RKO (cell line): ENCODE measurements at places on chromosomes 6 and 20.

DNA sequence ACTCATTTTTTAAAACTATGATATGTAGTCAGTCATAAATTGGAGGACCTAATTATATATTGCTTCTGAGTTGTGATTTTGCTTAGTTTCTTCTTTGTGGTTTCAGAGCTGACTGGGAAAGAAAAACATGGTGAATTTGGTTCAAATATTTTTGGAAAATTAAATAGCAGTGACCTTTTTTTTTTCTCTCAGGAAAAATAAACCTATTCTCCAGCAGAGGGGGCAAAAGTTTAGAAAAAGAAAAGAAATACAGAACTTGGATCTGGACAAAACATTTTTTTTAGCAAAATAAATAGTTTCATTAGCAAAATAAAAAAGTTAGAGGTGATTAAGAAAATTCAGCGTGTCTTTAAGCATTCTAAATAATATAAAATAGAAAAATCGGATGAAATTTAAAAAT lies 10.2 kb downstream of the COL10A1 start:
- peak; percentile 18 for DNase-seq

DNA sequence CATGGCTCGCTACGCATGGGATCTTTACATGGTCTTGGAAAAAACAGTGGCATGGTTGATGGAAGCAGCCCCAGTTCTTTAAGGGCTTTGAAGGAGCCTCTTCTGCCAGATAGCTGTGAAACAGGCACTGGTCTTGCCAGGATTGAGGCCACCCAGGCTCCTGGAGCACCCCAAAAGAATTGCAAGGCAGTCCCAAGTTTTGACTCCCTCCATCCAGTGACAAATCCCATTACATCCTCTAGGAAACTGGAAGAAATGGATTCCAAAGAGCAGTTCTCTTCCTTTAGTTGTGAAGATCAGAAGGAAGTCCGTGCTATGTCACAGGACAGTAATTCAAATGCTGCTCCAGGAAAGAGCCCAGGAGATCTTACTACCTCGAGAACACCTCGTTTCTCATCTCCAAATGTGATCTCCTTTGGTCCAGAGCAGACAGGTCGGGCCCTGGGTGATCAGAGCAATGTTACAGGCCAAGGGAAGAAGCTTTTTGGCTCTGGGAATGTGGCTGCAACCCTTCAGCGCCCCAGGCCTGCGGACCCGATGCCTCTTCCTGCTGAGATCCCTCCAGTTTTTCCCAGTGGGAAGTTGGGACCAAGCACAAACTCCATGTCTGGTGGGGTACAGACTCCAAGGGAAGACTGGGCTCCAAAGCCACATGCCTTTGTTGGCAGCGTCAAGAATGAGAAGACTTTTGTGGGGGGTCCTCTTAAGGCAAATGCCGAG lies 78.2 kb downstream of the ASXL1 start:
- DNase-seq = no peak

GRCh38 chr6:20757761-20758160 lies 223.5 kb downstream of the CDKAL1 start:
- peak; percentile 48 for DNase-seq

- DNase-seq = peak; percentile 14
Measured at GRCh38 chr6:20213271-20213798, 1.1 kb upstream of the MBOAT1 start.

DNA sequence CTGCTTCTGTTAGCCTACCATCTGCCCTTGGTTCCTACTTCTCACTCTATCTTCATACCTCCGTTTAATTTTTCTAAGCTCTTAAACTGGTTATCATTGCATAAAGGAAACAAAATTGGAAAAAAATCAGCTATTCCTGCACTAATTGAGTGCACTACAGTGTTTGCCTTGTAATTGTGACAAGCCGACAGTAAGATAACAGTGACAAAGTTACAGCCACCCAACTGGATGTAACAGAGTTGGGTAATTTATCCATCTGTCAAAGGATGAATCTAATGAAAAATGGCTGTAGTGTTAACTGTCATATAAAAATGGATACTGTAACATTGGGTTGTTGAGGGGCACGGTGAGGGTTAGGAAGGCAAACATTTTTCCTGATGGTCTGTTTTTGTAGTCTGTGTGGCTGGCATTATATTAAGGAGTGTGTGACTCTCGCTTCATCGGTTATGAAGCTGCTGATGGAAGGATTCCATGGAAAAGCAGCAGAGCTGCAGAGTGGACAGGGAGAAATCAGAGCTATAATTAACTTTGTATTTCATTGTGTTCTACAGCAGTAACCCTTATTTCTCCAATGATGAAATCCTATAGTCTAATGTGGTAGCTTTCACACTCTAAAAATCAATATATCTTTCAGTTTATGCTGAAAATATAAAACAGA lies 12.7 kb downstream of the PBOV1 start:
- no peak for DNase-seq

GRCh38 chr6:49633541-49633940 lies 3.1 kb downstream of the RHAG start:
- DNase-seq = no peak

DNA sequence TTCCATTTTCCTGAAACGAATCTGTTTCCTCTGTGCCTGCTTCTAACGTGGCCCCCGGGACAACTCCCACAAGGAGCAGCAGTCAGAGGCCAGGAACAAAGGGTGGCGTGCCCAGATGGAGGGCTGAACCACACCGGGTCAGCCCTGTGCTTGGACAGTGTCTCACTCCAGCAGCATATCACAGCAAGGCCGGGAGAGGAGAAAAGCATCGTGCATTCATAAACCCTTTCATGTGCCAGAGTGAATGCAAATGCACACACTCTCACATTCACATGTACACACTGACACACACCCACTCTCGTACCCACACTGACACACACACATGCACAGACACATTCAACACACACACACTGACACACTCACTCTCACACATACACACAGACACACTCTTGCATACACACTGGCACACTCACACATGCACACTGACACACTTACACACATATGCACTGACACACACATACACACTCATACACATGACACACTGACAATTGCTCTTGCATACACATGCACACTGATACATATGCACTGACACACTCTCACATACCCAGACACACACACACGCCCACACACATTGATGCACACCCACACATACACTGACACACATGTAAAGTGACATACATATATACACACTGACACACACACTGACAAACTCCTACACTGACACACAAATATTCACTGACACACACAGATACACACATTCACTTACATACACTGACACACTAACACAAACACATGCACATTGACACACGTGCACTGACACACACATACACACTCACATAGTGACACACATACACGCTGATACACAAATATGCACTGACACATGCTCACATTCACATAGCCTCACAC lies 237.0 kb downstream of the LRFN2 start:
- DNase-seq = no peak

GRCh38 chr6:143677577-143677890 lies 231 bp upstream of the PHACTR2 start:
- no peak for DNase-seq

DNA sequence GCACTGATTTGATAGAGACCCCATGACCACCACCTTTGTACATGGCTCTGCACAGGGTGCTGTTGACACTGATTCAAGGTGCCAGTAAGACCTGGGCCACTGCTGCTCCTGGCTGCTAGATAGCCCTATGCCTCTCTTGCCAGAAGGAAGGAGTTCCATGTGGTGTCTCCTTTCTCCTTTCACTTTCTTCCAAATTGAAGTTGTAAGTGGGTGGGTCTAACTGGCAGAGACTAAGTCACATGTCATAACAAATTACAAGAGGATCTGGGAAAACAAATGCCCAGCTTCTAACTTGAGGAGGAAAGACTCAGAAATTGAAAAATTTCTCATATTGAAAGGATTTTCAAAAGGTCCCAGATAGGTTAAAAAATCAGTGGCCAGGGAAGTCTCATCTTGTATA lies 116.8 kb downstream of the TFAP2B start:
- DNase-seq = no peak

- peak; percentile 74 for DNase-seq
Measured at GRCh38 chr20:54167909-54168872, 5.6 kb downstream of the CYP24A1 start.

GRCh38 chr20:42406826-42407225 lies 782.9 kb downstream of the PTPRT start:
- DNase-seq = no peak

GRCh38 chr6:144936764-144937163 lies 651.6 kb downstream of the UTRN start:
- DNase-seq = no peak

- DNase-seq = no peak
Measured at GRCh38 chr20:63501818-63502670, 3.2 kb upstream of the EEF1A2 start.

- no peak for DNase-seq
Measured at GRCh38 chr6:165702669-165703068, 39.6 kb upstream of the PDE10A start.

DNA sequence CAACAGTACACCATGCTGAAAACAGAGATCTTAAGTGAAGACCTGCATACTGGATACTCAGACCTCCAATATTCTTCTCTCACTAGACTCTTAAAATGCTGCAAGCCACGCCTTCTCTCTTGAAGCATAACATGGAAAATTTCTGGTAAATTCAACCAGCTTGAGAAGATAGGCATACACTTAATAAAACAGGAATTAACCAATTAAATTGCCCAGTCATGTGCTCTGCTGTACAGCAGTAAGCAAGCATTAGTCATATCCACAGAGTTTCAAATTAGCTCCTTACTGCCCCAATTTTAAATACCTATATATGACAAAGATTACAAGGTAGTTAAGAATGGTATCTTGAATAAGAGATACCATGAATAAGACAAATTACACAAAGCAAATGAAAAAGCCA lies 53.8 kb downstream of the C6orf58 start:
- no peak for DNase-seq

GRCh38 chr6:98833307-98834059 lies 891 bp upstream of the POU3F2 start:
- no peak for DNase-seq

DNA sequence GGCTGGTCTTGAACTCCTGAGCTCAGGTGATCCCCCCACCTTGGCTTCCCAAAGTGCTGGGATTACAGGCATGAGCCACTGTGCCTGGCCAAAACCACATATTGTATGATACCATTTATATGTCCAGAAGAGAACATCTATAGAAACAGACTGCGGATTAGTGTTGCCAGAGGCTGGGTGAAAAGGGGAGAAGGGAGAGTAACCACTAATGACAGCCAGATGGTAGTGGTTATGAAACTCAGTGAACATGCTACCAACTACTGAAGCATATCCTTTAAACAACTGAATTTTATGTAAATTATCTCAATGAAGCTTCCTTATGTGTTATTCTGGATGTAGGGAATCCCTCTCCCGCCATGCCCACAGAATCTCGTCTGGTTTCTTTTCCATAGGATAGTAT lies 15.7 kb downstream of the SLC23A2 start:
- no peak for DNase-seq
